BJ (cell line): ENCODE measurements at places on chromosomes 7 and 10. TPM values are rescaled to one million over a fixed set of nuclear protein-coding genes. Genes with fewer than 3 reads are reported as not detected.

DNA sequence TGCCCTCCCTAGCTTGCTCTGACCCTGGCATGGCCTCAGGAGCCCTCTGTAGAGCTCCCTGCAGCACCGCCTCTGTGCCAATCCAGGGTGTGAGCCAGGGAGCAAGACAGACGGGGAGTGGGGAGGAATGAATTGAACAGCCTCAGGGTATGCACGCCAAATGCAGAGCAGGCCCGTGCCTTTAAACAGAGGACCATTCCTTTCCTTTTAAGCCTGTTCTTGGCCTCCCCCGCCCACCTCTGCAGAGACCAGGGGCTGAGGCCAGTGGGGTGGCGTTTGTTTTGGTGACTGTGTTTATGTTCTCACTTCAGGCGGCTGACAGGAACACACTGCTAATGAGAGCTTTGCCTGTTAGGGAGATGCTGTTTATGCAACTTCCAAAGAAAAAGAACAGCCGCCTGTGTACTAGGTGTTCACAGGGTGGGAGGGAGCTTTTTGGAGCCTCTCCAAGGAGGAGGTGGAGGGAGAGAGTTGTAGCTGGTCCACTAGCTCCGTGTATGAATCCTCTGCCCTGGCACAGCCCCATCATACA, 528.1 kb upstream of the DPP6 start:
- DNase-seq: no peak

The PDZD8 gene
- 13.6 and 22.0 TPM in 2 replicates for polyA plus RNA-seq

GRCh38 chr10:96556003-96556402, 30.8 kb downstream of the TM9SF3 start:
- DNase-seq: no peak

The SH2D4B gene
- not detected in 2 replicates for polyA plus RNA-seq

The MRC1 gene
- not detected in 2 replicates for polyA plus RNA-seq

DNA sequence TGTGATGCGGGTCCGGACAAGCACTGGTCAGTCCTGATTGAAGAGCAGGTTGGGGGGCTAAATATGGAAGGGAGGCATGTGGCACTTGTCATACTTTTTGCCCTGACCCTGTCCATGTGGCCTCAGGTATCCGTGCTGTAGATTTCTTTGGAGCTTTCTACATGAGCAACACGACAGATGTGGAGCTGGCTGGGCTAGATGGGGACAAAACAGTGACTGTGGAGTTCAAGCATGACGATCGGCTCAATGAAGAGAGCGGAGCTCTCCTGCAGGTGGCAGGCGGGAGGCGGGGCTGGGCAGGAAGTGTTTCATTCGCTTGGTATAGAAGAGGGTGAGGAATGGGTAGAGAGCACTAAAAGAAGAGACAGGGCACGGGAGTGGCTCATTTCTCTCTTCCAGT, 13.0 kb upstream of the CHCHD1 start:
- DNase-seq: no peak

GRCh38 chr10:119443441-119443840, 99.1 kb downstream of the RGS10 start:
- no peak for DNase-seq

- DNase-seq: no peak
Measured at GRCh38 chr7:130142654-130143333, 62.4 kb downstream of the TMEM209 start.

The ZEB1 gene
- polyA plus RNA-seq: 22.3 and 37.8 TPM in 2 replicates

DNA sequence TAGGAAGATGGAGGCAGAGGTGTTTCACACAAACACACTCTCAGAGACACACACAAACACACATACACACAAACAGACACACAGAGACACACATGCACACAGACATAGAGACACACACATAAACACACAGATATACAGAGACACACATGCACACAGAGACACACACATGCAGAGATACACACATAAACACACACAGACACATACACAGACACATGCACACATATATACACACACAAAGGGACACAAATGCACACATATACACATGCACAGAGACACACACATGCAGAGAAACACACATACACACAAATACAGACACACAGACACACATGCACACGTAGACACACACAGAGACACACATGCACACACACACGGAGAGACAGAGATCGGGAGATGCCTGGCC, 163.3 kb downstream of the TCERG1L start:
- DNase-seq: no peak

The OR6V1 gene
- polyA plus RNA-seq: not detected in 2 replicates

GRCh38 chr10:103493916-103494877, 692 bp downstream of the NEURL1 start:
- no peak for DNase-seq

The ELMO1 gene
- polyA plus RNA-seq: not detected in 2 replicates

DNA sequence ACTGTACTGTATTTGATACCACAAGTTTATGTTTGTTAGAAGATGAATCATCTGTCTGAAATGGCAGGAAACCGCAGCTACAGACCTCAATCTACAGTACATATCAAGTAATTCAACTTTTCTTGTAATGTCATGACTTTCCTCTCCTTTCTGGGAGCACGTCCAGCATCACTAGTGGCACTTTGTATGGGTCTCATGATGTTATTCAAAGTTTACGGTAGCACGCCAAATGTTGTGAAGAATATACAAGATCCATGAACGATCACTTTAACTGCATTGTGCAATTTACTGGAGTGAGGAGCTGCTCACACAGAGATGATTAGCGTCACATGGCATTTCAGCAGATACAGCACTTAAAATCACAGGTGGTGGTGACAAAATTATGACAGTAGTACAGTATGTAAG, 257.8 kb upstream of the GNAI1 start:
- DNase-seq: peak; percentile 51

DNA sequence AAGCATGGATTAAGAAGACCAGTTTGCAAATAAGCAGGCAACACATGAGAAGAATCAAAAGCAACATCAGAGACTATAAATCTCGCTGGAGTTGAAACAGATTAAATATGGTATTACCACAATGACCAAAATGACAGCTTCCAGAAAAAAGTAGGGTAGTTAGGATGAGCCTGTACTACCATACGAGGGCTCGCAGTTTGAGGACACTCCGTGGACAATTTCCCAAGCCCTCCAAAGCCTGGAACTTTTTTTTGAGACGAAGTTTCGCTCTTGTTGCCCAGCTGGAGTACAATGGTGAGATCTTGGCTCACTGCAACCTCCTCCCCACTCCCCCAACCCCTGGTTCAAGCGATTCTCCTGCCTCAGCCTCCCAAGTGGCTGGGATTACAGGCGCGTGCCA, 1.0 kb downstream of the LRRC17 start:
- DNase-seq: no peak

GRCh38 chr10:132274986-132275385, 32.8 kb downstream of the STK32C start:
- DNase-seq: no peak

DNA sequence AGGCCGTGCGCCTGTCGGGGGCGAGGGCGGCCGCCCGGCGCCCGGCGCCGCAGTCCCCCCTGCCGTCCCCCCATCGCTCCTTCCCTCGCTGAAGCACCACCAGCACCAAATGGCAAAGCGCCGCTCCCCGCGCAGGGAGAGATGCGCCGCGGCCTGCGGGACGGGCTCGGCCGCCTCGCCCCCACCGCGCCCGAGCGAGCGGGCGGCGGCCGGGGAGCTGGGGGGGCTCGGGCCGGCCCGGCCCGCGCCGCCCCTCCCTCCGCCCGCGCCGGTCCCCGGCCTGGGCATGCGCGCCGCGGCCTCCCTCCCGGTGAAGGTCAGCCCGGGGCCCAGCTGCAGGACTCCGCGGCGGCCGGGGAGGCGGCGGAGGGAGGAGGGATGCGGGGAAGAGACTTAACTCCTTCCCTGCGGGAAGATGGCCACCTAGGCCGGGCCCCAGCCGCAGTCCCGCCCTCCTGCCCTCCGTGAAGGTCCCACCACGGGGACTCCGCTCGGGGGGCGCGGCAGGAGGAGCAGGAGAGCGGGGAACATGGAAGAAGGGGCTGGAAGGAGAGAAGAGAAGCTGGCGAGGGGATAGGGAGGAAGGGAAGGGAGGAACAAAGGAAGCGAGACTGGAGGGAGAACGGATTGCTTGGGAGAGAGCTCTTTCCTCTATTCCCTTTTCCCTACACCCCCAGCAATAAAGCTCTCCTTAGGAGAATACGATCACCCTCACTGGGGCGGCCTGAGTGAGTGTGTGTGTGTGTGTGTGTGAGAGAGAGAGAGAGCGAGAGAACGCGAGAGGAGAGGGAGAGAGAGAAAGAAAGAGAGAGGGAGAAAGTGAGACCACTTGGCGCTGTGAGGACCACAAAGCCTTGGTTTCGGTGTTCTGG, 3.4 kb upstream of the SMARCD3 start:
- no peak for DNase-seq

GRCh38 chr10:114303556-114303955, 64.5 kb downstream of the VWA2 start:
- no peak for DNase-seq

DNA sequence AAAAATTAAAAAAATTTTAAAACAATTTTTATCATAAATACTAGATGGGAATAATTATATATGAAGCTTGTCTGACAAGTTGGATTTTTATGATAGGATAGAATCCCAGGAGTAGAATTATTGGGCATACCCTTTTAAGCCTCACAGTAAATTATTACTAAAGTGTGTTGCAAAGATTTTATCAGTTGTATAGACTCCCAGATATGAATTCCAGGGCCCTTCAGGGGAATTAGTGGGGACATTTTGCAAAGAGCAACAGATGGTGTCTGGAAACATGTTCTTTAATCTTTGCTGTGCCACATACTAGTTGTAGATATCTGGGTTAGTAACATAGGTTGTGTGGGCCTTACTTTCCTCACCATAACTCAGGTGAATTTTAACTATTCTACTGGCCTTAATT, 28.7 kb downstream of the ZEB1 start:
- no peak for DNase-seq

GRCh38 chr10:89516149-89516832, 19.1 kb downstream of the SLC16A12 start:
- DNase-seq: peak; percentile 88

The CC2D2B gene
- not detected in 2 replicates for polyA plus RNA-seq

DNA sequence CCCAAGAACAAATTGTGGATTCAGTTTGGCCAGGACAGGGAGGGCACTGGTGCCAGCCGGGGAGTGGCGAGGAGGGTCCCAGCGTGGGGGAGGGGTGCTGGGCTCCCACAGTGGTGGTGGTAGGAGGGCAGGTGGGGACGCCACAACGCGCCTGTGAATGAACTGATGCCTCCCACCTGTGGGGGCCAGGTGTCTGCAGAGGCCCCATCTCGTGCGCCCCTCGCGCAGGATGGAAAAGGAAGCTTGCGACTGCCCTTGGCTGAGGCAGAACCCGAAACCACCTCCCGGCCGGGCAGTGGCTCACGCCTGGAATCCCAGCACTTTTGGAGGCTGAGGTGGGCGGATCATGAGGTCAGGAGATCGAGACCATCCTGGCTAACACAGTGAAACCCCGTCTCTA, 72.0 kb downstream of the MICALL2 start:
- DNase-seq: no peak

The FFAR4 gene
- not detected in 2 replicates for polyA plus RNA-seq

The PVRIG gene
- not detected in 2 replicates for polyA plus RNA-seq

DNA sequence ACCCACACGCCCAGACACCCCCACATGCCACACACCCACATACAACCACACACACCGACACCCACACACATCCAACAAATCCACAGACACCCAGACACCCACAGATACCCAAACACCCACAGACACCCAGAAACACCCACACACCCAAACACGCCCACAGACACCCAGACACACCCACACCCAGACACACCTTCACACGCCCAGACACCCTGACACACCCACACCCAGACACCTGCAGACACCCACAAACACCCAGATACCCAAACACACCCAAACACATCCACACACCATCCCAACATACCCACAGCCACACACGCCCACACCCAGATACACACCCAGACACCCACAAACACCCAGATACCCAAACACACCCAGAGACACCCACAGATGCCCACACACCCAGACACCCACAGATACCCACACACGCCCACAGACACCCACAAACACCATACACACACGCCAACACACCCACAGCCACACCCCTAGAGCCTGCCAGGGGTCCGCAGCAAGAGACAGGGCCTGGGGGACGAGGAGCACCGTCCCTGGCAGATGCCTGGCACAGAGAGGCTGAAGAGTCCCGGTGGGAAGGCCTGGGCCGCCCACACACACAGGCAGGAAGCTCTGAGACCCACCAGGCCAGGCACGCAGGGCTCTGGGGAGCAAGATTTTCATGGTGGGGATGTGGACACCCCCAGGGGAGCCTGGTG, 28.5 kb downstream of the CYP2W1 start:
- no peak for DNase-seq

The WDFY4 gene
- not detected in 2 replicates for polyA plus RNA-seq

- no peak for DNase-seq
Measured at GRCh38 chr7:33243319-33243881, 114.0 kb downstream of the BBS9 start.

The FAM20C gene
- polyA plus RNA-seq: 22.8 and 32.5 TPM in 2 replicates

- no peak for DNase-seq
Measured at GRCh38 chr10:99850021-99850766, 67.8 kb downstream of the ABCC2 start.

The OPN1SW gene
- polyA plus RNA-seq: not detected in 2 replicates

The MBLAC1 gene
- polyA plus RNA-seq: 1.2 and 1.6 TPM in 2 replicates

DNA sequence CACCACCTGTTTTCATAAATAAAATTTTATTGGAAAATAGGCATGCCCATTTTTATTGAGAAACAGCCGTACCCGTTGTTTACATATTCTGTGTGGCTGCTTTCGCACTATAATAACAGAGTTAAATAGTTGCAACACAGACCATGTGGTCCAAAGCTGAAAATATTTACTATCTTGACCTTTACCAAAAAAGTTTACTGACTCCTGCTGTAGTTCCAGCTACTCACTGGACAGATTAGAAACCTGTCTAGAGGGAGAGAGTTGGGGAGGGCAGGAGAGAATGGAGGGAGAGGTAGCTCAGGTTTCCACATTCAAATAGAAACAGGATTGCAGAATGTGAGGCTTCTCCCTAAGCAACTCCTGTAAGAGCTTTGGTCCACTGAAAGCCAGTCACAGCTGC, 55.1 kb upstream of the GLCCI1 start:
- DNase-seq: peak; percentile 32

- DNase-seq: no peak
Measured at GRCh38 chr7:19920705-19921104, 147.3 kb upstream of the TMEM196 start.

DNA sequence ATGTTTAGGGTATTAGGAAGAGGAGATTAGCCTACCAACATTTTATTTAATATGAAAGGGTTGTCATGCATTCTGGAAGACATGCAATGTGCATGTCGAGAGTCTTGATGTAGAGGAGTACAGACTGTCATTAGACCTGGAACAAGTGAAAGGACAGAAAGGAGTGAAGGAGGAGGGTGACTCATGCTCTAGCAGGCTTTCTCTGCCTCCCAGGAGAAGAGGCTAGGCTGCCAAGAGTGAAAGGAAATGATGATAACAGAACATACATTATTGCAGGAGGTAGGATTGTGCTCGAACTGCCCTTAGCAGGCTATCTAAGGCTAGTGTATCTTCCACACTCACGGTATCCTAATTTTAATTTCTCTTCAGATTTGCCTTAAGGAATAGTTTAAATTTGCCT, 228.8 kb downstream of the EXOC4 start:
- DNase-seq: peak; percentile 6

The ZP3 gene
- 1.6 and 2.5 TPM in 2 replicates for polyA plus RNA-seq

The ENTPD1 gene
- 0.04 and 0.20 TPM in 2 replicates for polyA plus RNA-seq

GRCh38 chr10:33509231-33509831, 174.9 kb upstream of the NRP1 start:
- DNase-seq: peak; percentile 78
